Thoracic aorta (tissue), 2 donors: ENCODE measurements at places on chromosomes 6 and 20. TPM values are rescaled to one million over a fixed set of nuclear protein-coding genes. Genes with fewer than 3 reads are reported as not detected.
A peak's percentile ranks its signal among the peaks of the same experiment; 100 is the strongest.

GRCh38 chr20:34300809-34301586, 2.2 kb downstream of the AHCY start:
- H3K4me3 ChIP-seq = no peak overlapping the region
- H3K27me3 ChIP-seq = no peaks in the 10 kb centered on the region
- no peak overlapping the region for H3K27ac ChIP-seq
- peaks cover 17% of the 10 kb centered on the region for H3K4me1 ChIP-seq
- no peak for DNase-seq

- H3K36me3 ChIP-seq = no peaks in the 10 kb centered on the region
- H3K27me3 ChIP-seq = no peaks in the 10 kb centered on the region
- H3K4me1 ChIP-seq = no peaks in the 10 kb centered on the region
- no peak overlapping the region for H3K4me3 ChIP-seq
Measured at GRCh38 chr20:11332381-11332780, 585.3 kb upstream of the BTBD3 start.

GRCh38 chr6:25485821-25486534, 166.0 kb upstream of the SCGN start:
- H3K4me3 ChIP-seq = no peak overlapping the region
- peaks cover 13% of the 10 kb centered on the region for H3K36me3 ChIP-seq
- no peaks in the 10 kb centered on the region for H3K27me3 ChIP-seq
- H3K27ac ChIP-seq = no peak overlapping the region

- DNase-seq = no peak
- H3K27ac ChIP-seq = no peak overlapping the region
- no peaks in the 10 kb centered on the region for H3K4me1 ChIP-seq
- H3K36me3 ChIP-seq = no peaks in the 10 kb centered on the region
- no peak overlapping the region for H3K4me3 ChIP-seq
Measured at GRCh38 chr6:114707081-114707620, 364.3 kb upstream of the HS3ST5 start.

Gene ULBP1
- total RNA-seq = 0.14 TPM

GRCh38 chr6:41463062-41463930, 82.9 kb upstream of the FOXP4 start:
- H3K4me3 ChIP-seq = no peak overlapping the region
- peak; percentile 54 for DNase-seq
- H3K4me1 ChIP-seq = no peaks in the 10 kb centered on the region

- H3K27ac ChIP-seq = no peak overlapping the region
- no peaks in the 10 kb centered on the region for H3K27me3 ChIP-seq
- peaks cover 35% of the 10 kb centered on the region for H3K4me1 ChIP-seq
- no peaks in the 10 kb centered on the region for H3K36me3 ChIP-seq
- no peak overlapping the region for H3K4me3 ChIP-seq
- DNase-seq = no peak
Measured at GRCh38 chr6:13139119-13139518, 189.2 kb downstream of the TBC1D7 start.

Gene MCHR2
- total RNA-seq = not detected

GRCh38 chr20:14067603-14068002, 72.3 kb downstream of the MACROD2 start:
- H3K4me3 ChIP-seq = no peak overlapping the region
- H3K4me1 ChIP-seq = no peaks in the 10 kb centered on the region
- no peaks in the 10 kb centered on the region for H3K27me3 ChIP-seq
- no peaks in the 10 kb centered on the region for H3K36me3 ChIP-seq

Gene NUDT3
- 46.8 TPM for total RNA-seq

- H3K27ac ChIP-seq = no peak overlapping the region
- H3K36me3 ChIP-seq = no peaks in the 10 kb centered on the region
- no peaks in the 10 kb centered on the region for H3K4me1 ChIP-seq
- H3K27me3 ChIP-seq = no peaks in the 10 kb centered on the region
Measured at GRCh38 chr20:16290358-16290757, 282.9 kb downstream of the KIF16B start.

Gene TM9SF4
- 33.4 TPM for total RNA-seq

DNA sequence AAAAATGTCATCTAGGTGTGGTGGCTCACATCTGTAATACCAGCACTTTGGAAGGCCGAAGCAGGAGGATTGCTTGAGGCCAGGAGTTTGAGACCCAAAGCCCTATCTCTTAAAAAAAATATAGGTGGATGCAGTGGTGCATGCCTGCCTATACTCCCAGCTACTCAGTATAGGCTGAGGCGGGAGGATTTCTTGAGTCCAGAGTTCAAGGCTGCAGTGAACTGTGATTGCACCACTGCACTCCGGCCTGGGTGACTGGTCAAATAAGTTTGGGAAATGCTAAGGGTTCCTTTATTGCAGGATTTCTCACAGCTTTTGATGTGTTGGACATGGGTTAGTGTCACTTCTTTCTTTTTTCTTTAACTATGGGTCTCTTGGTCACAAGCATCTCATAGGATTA, 261.3 kb downstream of the PLCB1 start:
- H3K4me1 ChIP-seq = peaks cover 9% of the 10 kb centered on the region
- H3K27ac ChIP-seq = no peak overlapping the region

Gene CPNE5
- 1.6 TPM for total RNA-seq
